Stimulated activated naive CD4-positive, alpha-beta T cell (primary cell): ENCODE measurements at places on chromosomes 12 and 14.

DNA sequence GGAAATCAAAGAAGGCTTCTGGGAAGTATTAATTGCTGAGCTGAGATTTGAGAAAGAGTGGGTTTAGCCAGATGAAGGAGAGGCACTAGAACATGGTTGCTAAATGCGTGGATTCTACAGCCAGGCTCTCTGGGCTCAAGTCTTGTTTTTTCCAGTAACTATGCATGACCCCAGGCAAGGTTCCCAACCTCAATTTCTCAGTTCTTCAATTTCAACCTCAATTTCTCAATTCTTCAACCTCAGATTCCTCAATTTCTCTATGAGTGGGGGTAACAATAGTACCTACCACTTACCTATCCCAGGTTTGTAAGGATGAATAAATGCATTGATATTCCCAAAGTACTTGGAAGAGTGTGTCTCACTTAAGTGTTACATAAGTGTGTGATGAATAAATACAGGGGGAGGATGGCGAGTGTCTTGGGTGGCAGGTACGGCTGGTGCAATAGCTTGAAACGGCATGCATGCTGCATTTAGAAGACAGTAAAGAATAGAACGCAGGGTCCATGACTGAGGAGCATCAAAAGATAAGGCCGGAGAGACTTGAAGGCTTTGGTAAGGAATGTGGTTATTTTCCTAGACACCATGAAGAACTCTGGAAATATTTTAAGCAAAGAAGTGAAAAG is 149.1 kb upstream of the ATP2B1 start:
- no peak for DNase-seq

DNA sequence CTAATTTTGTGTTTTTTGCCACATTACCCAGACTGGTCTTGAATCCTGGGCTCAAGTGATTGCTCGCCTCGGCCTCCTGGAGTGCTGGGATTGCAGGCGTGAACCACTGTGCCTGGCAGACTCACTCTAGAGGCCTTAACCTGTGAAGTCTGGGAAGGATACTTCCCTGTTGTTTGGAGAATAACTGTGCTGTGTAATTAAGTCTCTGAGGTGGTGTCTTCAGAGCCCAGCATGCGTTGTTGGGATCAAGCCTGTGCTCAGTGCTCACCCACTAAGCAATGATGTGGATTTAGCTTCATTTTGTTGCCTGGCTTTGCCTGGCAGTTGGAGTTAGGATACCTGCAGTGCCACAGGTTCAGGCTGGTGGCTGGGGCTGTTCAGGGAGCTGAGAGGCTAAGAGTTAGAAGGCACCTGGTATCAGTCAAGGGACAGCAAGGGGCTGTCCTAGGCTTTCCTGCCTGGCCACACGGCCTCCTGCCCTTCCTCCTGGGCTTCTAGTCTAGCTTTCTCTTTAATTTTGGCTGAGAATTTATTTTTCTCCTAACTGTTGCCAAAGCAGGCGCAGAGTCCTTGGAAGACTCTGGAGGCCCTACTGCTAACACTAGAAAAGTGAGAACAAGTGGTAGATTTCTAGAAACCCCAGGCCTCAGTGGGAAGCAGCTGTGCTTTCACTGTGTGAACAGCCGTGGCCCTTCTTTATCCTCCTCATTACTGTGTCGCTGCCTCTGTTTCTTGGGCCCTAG is 38.5 kb downstream of the EP400 start:
- DNase-seq: no peak

GRCh38 chr12:54379398-54380201 is 4.9 kb downstream of the ZNF385A start:
- peak; percentile 67 for DNase-seq

DNA sequence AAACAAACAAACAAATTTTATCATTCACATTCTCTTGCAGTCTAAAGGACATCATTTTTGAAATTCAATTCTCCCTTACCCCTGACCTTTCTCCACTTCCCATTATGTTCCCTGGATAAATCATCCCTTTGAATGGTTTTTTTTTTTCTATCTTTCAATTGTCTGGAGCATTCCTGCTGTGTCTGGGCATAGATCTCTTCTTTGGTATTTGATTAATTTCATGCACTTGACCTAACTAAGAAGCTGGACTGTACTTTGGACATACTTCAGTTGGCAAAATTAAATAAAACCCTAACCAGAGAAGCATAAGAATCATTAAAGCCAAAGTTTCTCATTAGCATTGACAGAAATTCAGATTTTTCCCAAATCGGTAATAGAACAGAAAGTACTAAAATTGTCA is 163.6 kb upstream of the BMP4 start:
- no peak for DNase-seq

DNA sequence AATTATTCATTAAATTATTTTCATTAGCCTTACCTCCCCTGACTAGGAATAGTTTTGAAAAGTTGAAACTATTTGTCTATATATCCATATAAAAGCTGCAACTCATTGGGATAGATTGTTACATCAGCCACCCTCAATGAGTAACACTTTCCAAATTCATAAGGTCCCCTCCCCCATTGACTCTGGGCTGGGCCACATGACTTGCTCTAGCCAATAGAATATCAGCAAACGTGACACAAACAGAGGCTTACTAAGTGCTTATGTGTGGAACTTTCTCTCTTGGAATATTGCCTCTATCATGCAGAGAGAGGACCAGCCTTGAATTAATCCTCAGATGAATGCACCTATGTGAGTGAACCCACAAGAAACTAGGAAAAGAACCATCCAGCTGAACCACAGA is 213.7 kb downstream of the CCDC59 start:
- DNase-seq: no peak

- no peak for DNase-seq
Measured at GRCh38 chr14:92780444-92781232, 13.5 kb upstream of the GOLGA5 start.

- no peak for DNase-seq
Measured at GRCh38 chr12:79685068-79685467, 5.7 kb downstream of the PAWR start.

DNA sequence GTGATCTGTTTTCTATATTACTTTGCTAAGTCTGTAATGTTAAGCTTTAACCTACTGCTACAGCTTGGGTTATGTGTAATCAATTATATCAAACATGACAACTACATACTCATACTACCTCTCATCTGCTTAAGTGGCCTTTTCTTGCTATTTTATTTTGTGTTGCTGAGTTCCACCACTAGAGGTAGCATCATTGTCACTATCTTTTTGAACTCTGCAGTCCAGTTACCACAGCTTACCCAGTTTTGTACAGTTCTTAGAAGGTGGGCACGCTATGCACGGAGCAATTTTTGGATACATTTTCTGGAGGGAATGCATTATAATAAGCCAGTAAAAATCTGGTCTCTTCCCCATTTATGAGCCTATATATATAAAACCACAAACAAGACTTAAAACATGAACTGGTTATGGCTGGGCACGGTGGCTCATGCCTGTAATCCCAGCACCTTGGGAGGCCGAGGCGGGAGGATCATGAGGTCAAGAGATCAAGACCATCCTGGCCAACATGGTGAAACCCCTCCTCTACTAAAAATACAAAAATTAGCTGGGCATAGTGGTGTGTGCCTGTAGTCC is 48.5 kb downstream of the SAV1 start:
- no peak for DNase-seq

GRCh38 chr14:42602336-42602845 is 995.7 kb downstream of the LRFN5 start:
- DNase-seq: no peak

DNA sequence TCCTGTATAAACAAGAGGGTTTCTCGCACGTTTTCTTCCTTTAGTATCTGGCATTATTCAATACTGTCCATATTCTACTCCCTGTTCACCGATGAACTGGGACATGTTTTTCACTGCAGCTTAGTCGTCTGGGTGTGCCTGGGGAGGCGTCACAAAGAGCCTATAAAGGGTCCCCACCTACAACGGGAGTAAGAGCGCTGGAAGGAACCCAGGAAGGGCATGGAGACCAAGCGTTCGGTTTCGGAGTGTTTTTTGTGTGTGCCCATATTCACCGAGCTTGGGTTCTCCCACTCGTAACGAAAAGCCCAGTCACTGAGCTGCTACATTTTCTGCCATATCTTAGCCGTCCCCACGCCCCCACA is 592 bp upstream of the USP15 start:
- no peak for DNase-seq

DNA sequence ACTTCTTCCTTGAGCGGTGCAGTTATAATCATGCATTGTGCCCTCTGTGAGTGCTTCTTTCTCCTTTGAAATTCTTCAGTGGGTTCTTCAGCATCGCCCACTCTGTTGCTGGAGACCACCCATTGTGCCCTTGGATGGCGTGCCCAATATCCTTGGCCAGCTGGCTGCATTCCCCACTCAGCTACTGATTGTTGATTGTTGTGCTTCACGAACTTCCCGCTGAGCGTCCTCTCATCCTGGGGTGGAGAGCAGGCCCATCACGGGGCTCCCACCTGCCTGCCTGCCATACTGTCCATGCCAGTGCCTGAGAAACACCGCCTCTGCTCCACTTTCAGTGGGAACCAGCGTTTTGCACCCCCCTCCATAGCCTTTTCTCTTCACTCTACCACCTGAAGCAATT is 8.6 kb upstream of the SSTR1 start:
- no peak for DNase-seq
